ENCODE measurements at places on chromosomes 1 and 21.

- no peak for DNase-seq
Measured at GRCh38 chr1:113813218-113813617, 942 bp upstream of the RSBN1 start.

GRCh38 chr1:59831529-59831928 lies 16.8 kb downstream of the HOOK1 start:
- DNase-seq: no peak

GRCh38 chr21:21183092-21183491 lies 184.9 kb downstream of the NCAM2 start:
- DNase-seq: no peak

DNA sequence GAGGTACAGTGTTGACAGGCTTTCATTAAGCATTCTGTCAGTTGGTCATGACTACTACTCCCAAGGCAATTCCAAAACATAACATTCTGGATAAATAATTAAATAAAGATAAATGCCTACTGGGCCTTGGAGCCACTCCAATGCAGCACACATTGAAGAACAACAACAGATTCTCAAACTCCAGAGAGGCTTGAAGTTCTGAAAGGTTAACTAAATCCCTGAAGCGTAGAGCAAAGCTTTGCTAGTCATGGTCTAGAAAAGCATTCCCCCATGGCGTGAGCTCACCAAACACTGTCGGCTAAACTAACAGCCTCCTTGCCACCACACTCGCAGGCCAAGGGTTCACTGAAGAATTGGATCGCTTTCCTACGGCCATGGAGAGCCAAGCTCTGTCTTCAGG lies 268.0 kb downstream of the ATG4C start:
- no peak for DNase-seq

DNA sequence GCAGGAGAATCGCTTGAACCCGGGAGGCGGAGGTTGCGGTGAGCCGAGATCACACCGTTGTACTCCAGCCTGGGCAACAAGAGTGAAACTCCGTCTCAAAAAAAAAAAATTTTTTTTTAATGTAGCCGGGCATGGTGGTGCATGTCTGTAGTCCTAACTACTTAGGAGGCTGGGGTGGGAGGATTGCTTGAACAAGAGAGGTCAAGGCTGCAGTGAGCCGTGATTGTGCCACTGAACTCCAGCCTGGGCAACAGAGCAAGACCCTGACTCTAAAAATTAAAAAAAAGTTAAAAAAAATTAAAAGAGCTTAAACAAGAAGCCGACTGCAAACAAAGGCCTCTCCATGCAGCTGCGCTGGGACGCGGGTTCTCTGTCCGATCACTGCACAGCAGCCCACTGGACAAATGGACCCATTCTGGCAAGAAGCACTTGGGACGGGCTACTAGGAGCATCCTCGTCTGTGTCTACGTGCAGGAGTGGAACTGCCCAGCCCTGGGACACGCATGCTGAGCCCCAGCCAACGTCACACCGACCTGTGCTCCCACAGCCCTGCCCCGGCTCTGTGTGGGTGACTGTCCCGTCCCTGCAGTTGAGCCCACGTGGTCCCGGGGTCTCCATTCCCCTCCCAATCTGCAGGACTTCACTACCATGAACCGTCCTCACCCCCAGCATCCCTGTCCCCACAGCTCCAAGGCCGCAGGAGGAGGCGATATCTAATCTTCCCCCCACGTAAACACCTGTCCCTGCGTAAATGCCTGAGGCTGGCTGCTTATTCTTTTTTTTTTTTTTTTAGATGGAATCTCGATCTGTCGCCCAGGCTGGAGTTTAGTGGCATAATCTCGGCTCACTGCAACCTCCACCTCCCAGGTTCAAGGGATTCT lies 12.3 kb downstream of the SLC35E2B start:
- DNase-seq: no peak

GRCh38 chr1:200299571-200299970 lies 110.3 kb downstream of the ZNF281 start:
- DNase-seq: no peak

DNA sequence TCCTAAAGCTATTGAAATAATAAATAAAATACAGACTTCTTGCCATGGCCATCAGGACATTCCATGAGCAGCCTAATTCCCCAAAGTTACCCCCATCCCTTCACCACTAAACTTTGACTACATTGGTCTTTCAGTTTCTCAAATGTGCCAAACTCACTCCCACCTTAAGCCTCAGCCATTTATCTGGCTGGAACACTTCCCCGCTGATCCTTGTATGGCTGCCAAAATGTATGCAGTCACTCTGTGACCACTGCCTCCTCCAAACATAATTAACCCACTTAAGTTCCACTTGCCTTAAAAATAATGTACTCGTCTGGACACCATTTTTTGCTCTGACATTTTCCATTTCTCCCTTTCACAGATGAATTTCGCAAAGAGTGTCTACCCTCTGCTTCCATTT lies 407.4 kb downstream of the NTNG1 start:
- DNase-seq: no peak

GRCh38 chr1:98385652-98386051 lies 275.9 kb upstream of the SNX7 start:
- DNase-seq: no peak

GRCh38 chr1:1683104-1683905 lies 9.3 kb downstream of the SLC35E2B start:
- DNase-seq: no peak

DNA sequence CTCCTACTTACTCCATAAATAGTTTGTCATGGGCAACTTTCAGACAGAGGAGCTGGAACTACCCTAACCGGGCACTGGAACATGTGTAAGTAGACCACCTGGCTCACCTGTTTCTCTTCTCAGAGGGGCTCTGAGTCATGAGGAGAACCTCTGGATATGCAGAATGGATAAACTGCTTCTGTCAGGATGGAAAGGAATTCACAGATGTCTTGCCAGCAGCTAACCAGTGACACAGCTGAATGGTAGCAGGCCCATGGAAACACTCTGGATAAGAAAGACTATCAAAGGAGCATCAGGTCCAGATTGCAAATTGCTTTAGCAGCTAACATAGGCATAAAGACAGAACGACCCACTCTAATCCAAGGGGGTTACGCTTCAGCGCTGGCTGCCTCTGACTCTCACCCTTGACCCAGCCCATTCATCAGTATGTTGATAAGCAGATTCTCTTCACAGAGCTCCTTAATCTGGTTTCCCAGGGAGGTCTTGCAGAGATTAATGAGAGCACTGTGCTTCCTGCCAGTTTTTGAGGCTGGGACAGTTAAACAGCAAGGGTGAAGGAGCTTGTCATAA lies 54.2 kb downstream of the HIVEP3 start:
- no peak for DNase-seq

GRCh38 chr1:7325254-7325653 lies 445.8 kb upstream of the VAMP3 start:
- DNase-seq: no peak

DNA sequence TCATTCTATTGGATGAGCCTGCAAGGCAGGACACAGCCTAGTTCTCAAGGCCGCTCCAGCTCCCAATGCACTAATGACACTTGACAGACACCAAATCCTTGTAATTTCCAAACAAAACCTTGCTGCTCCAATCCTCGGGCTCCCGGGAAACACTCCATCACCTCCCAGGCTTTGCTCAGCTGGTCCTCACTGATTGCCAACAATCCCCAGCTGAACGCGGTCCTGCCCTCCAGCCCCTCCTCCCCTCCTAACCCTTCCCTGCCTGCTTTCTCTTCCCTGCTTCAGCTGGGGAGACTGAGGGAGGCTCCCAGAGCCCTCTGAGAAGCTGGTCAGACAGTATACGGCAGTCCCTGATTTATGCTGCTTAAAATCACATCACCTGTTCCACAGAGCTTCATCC lies 114.4 kb upstream of the TNR start:
- DNase-seq: no peak

GRCh38 chr21:35382696-35383095 lies 333.6 kb upstream of the RUNX1 start:
- no peak for DNase-seq

DNA sequence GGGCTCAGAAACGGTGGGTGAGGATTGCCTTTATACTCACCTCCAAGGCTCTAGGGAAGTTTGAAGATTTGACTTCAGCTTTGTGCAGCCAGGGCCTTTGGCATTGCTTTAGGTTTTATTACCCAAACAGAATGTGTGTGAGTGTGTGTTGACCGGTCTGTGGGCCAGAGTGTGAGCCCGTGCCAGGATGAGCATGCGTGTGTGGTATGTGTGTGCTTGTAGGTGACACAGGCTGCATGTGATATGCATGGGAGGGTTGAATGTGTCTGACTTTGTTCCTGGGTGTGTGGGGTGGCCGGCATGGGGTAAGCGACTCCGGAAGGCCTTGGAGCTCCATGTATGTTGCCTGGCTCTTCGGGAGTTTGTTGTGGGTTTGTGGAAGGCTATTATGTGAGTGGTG lies 160.5 kb downstream of the FOXD2 start:
- DNase-seq: no peak

- no peak for DNase-seq
Measured at GRCh38 chr1:1020000-1020404, at the start of gene AGRN. Gene AGRN (plus strand): TSS chr1:1020120. CDS start chr1:1020173, 53 bp downstream.

- no peak for DNase-seq
Measured at GRCh38 chr1:229059671-229060539, 211.0 kb upstream of the RAB4A start.

DNA sequence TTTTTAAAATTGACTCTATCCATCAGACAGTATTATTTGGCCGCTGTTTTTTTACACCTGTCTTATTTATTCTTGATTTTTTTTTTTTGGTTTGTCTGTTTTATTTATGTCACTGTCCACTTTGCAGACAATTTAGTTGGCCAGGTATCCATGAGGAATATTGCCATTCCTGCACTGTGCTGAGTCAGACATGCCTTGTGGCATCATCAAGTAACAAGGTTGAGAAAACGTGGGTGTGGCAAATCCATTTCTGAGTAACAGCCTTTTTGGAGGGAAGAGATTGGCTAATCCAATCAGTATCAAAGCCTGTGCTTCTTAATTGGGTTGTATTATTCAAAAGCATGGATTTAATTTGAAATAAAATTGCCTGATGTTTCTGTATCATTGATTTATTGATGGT lies 463.1 kb downstream of the USP25 start:
- no peak for DNase-seq

- no peak for DNase-seq
Measured at GRCh38 chr1:245558069-245558468, 403.3 kb downstream of the KIF26B start.

- no peak for DNase-seq
Measured at GRCh38 chr1:18923756-18924211, 21.4 kb upstream of the ALDH4A1 start.

DNA sequence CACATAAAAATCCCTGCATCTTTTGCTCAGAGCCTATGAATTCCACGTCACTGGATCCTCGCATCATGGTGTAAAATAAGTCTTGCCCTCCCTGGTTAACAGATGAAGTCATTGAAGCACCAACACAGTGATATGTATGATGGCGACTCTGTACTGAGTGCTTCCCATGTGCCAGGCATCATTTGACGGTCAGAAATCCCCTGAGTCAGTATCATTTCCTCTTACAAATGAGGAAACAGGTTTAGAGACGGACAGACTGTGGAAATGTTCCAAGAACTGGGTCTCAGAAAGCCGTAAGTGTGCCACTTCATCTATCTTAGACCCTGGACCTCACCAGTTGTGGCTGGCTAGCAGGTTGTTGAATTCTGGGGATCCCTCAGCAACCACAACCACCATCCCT lies 5.1 kb upstream of the OLFML2B start:
- DNase-seq: no peak

- peak; percentile 55 for DNase-seq
Measured at GRCh38 chr1:163315773-163316374, 5.9 kb upstream of the NUF2 start.

DNA sequence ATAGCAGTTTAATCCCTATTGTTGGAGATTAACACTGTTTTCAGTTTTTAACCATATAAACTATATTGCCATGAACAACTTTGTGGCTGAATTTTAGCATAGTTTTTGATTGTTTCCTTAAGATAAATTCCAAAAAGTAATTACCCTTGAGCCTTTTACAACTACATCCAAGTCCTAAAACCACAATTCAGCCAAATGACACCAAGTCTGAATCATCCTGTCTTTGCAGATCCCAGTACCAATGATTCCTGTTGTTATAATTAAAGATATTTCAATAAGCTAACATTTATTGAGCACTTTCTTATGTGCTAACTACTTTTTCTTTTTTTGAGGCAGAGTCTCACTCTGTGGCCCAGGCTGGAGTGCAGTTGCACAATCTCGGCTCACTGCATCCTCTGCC lies 35.6 kb downstream of the IL23R start:
- DNase-seq: no peak

GRCh38 chr1:60066001-60066400 lies 7.6 kb downstream of the C1orf87 start:
- DNase-seq: no peak

DNA sequence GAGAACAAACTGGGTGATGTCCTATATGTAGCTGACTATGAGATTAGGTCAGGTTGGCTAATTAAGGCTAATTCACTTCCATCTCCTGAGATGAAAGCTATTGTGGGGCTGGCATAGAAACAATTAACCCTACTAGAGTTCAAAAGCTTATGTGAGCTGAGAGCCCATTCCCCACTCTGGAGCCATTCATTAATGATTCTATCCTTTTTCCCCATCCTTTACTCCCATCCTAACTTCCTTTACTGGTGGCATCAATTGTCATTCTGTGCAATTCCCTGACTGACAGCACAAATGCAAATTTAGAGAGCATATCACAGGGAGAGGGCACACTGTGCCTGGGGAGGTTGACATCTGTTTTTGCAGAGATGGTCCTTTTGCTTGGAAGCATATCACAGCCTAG lies 103.9 kb downstream of the URB2 start:
- no peak for DNase-seq

DNA sequence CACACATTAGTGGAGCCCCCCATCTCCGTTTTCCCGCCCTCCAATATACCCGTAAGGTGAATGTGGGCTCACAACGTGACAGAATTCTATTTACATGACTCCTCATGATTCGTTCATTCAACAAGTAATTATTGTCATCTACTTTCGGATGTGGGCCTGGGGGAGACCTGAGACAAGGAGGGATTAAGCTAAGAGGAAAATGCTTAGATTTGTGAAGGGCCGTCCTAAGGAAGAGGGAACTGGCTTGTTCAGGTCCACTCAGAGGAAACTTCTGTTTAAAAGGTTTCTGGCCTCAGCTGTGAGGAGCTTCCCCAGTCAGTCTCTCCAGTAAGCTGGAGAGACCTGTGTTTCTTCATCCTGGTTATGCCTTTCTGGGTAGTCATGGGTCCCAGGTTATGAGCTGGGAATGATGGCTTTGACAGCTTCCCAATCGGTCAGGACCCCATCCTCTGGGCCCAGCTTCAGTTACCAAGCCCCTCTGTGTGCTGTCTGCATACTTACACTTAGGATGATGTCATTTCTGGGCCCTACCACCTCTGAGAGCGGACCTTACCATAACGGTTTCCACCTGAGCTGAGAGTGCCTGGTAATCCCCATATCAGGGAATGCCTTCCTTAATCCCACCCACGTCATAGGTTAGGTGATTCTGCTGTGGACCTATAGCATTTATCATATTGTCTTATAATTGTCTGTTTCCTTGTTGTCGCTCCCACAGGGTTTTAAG lies 687 bp upstream of the ERI3 start:
- DNase-seq: no peak

- no peak for DNase-seq
Measured at GRCh38 chr1:109923946-109924275, 13.3 kb downstream of the CSF1 start.

GRCh38 chr1:163604896-163605295 lies 283.1 kb downstream of the NUF2 start:
- no peak for DNase-seq
